ENCODE measurements at places on chromosomes 13 and 19. TPM values are rescaled to one million over a fixed set of nuclear protein-coding genes. Genes with fewer than 3 reads are reported as not detected.

DNA sequence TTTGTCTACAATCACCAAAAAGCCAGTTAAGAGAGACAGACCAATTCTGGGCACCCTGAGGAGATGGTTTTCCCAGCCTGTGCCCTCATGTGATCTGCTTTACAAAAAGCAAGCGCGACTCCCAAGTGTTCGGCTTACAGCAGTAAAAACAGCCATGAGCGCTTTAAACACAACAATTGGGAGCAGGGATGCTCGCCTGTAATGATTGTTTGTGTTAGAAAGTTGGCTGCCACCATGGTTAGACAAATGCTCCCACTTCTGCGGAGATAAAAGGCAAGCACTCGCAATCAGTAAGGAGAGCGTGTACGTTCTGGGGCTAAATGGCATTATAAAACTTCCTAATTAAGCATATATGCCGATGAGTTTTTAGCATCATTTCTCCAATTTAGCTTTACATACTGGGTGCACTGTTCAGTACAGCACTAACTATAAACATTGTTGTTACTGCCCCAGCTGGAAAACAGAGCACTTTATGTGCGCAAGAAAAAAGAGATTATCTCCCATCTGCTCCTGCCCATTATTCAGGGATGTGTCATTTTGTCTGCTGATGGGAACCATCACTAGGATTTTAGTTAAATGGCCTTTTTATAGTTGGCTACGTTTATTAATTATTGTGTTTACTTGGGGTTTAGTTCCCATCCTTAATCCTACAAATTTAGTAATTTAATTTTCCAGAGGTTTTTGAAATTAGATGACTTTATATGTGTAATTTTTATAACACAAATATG, 309.3 kb upstream of the MAB21L1 start:
- no peak for DNase-seq
- H3K4me3 ChIP-seq: no peak overlapping the region
- H3K36me3 ChIP-seq: no peaks in the 10 kb centered on the region
- no peaks in the 10 kb centered on the region for H3K27me3 ChIP-seq
- no peak overlapping the region for H3K27ac ChIP-seq

DNA sequence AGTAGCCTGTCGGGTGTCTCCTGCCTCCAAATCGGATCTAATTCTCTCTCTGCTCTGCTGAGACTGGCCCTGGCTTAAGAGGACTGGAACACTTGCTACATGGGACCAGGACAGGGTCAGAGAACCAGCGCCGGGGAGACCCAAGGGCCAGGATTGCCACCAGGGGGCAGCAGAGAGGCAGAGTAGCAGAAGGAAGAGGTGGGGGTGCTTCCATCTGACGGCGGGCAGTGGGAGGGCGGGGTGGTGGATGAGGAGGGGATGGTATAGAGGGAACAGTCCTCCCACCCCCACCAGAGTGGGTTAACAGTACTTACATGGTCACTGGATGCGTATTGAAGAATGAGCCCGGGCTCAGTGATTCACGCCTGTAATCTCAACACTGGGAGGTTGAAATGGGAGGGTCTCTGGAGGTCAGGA, 11.9 kb downstream of the SELENOW start:
- DNase-seq: peak; percentile 71
- no peaks in the 10 kb centered on the region for H3K27me3 ChIP-seq
- H3K4me3 ChIP-seq: no peak overlapping the region
- H3K36me3 ChIP-seq: peaks cover 7% of the 10 kb centered on the region

The MBD3L3 gene
- polyA plus RNA-seq: not detected

The KLK10 gene
- not detected for polyA plus RNA-seq

The MEIS3 gene
- polyA plus RNA-seq: 0.13 TPM

DNA sequence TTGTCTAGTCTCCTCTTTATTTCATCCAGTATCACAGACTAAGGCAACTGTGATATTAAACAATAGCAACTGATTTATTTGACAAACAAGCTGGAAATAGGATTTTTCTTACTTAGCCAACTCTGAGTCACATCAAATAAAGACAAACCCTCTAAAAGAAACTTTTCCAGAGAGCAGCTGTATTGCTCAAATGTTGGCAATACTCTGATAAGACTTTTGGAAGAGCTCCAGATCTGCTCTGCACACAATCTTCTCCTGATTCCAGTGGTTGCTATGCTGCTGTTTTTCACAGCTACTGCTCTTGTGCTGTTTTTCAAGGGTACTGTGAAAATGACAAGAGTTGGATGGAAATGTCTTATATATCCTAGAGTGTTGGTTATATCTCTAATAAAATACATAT, 1479.2 kb downstream of the SLITRK5 start:
- DNase-seq: no peak
- H3K36me3 ChIP-seq: no peaks in the 10 kb centered on the region
- H3K4me1 ChIP-seq: no peaks in the 10 kb centered on the region

GRCh38 chr19:3154957-3155736, 19.3 kb downstream of the GNA15 start:
- H3K36me3 ChIP-seq: peaks cover 3% of the 10 kb centered on the region
- peaks cover 20% of the 10 kb centered on the region for H3K4me1 ChIP-seq
- H3K4me3 ChIP-seq: peak overlapping the region; percentile 64
- peak overlapping the region; percentile 69 for H3K27ac ChIP-seq

Data from CD4-positive, CD25-positive, alpha-beta regulatory T cell (primary cell).